SW 1271 (cell line): ENCODE measurements at places on chromosomes 2 and 18.

GRCh38 chr18:43789234-43790000 lies 512.1 kb upstream of the SYT4 start:
- no peak for DNase-seq

DNA sequence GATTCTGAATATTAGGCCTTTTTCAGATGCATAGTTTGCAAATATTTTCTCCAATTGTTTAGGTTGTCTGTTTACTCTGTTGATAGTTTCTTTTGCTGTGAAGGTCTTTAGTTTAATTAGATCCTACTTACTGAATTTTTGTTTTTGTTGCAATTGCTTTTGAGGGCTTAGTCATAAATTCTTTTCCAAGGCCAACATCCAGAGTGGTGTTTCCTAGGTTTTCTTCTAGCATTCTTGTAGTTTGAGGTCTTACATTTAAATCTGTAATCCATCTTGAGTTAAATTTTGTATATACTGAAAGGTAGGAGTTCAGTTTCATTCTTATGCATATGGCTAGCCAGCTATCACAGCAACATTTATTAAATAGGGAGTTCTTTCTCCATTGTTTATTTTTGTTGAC lies 404.8 kb downstream of the LNPK start:
- no peak for DNase-seq

DNA sequence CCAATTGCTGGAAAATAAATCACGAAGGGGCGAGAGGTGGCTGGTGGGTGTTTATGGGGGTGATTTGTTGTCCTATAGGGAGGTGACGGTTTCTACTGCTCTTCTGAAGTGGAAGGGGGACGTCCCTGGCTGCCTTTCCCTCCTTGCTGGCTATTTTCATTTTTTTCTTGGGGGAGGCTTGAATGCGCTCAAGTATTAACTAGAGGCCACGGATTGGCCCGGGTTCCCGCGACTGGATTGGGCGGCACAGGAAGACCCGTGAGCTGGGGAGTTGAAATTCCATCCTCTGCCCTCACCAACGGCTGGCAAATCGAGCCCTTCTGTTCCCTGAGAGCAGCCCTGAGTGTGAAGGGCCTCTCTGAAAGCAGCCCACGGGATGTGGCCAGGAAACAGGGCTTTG lies 176.5 kb upstream of the SPRED2 start:
- DNase-seq, result no peak

DNA sequence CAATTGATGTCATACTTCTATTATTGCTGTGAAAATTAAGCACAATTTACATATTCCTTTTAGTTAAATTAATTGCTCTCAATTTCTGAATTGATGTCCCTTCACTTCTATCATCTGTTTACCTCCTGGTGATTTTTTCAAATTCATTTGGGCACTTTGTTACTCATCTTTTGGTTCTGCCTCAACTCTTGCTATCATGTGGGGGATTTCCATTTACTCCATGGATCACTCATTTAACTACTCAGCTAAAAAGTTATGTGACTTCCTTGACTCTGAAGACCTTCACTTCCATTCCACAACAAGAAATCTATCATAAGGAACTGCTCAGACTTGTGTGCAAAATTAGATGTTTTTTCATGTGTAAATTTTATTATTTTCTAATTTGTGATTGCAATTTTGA lies 126.2 kb downstream of the EHBP1 start:
- no peak for DNase-seq

GRCh38 chr2:125310657-125311364 lies 1285.7 kb downstream of the CNTNAP5 start:
- no peak for DNase-seq

DNA sequence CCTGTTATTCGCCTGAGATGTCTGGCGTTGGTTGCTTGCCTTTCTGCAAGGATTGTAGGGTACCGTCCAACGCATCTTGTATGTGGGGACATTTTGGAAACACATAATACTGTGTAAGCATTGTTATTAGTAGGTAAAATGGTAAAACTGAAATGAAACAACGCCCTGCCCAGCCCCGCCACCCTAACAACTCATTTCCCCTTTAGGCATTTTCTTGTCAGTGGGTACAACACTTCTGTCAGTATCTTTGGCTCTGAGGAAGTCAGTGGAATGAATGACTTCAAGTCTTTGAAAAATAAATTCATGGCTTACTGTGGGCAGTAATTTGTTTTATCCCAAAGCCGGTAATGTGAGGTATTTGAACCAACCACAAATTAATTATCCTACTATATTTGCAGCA lies 86.0 kb downstream of the FMNL2 start:
- DNase-seq, result no peak

DNA sequence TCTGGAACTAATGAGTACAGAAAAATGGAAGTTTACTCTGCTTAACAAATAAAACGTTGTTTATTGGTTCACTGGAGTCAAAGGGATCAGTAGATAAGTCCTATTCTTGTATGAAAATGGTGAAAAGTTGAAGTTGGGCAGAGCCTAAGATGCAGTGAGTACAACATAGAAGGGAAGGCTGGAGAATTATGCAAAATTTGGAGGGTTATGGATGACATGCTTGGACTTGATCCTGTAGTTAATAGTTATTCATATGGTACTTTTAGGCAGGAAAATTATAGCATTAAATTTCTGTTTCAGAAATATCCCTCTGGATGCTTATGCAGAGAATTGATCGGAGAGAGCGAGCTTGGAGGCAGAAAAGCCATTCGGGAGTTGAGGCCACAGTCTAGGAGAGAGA lies 167.6 kb downstream of the KCNS3 start:
- no peak for DNase-seq

DNA sequence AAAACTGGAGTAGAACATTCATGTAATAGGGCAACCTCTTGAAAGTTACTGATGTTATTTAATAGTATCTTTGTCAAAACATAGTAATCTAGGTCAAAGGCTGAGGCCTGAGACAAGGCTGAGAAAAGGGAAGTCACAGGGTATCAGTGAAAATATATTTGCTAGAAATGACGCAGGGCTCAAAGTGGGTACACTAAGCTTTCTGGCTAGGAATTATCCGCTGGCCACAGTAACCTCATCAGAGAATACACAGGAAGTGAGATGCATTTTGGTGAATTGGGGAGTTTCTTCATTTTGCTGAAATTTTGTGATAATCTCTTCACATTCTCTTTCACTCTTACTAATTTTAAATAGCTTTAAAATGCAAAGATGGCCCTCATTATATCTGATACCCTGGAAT lies 206.8 kb downstream of the OTX1 start:
- no peak for DNase-seq

GRCh38 chr18:57052759-57053158 lies 94.1 kb upstream of the BOD1L2 start:
- no peak for DNase-seq

- no peak for DNase-seq
Observed at GRCh38 chr18:12052866-12053265, 40.8 kb upstream of the ANKRD62 start.

GRCh38 chr2:22520369-22521288 lies 864.4 kb upstream of the KLHL29 start:
- no peak for DNase-seq
